ENCODE measurements at places on chromosomes 5 and 9.

DNA sequence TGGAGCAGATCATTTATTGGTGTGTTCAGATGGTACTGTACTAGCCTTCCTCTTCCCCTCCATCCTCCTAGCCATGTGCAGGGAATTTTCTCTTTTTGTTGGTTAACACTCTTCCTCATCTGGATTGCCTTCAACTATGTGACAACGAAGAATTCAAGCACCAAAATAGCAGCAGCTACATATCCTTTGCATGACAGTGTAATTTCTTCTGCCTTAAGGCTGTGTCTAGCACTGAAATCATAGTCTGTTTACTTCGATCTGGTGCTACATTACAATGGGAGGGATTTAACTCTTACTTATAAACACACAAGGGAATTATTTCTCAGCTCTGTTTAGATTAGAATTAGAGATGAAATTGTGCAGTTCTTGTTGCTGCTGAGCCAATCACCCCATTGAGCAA lies 260.4 kb downstream of the ARL15 start:
- no peak for DNase-seq

GRCh38 chr5:137466889-137467288 lies 32.2 kb downstream of the SPOCK1 start:
- DNase-seq, result no peak

GRCh38 chr5:111259636-111260035 lies 35.5 kb downstream of the CAMK4 start:
- DNase-seq, result no peak

GRCh38 chr9:107819772-107820565 lies 330.4 kb upstream of the KLF4 start:
- no peak for DNase-seq

- no peak for DNase-seq
Measured at GRCh38 chr5:150313501-150313900, 10.8 kb upstream of the ARSI start.

DNA sequence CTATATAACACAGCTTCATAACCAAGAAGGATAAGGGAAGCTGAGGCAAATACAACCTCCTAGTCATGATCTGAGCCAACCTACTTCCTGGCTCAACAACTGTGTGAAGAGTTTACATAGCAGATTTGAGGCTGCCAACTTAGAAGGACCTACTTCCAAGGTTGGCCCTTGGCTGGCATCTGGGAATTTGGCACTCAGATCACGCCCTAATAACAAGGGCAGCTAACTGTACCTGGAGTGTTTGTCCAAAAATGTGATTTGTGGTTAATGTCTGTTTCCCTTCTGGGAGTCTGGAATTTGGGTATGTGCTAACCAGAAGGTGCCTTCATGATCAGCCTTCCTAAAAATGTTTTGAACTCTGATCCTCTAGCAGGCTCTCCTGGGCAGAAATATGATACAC lies 287.2 kb downstream of the CAAP1 start:
- no peak for DNase-seq

GRCh38 chr9:109098171-109098959 lies 21.4 kb downstream of the TMEM245 start:
- DNase-seq, result no peak

DNA sequence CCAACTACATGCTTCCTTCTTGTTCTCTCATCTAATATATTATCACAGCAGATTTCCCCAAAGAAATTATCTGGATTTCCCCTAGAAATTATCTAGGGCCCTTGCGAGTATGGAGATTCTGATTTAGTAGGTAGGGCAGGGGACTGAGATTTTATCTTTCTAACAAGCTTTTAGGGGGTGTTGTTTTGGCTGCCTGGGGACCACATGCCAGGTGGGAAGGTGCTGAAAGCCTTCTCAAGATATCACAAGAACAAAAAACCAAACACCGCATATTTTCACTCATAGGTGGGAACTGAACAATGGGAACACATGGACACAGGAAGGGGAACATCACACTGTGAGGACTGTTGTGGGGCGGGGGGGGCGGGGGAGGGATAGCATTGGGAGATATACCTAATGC lies 146.5 kb upstream of the CDH10 start:
- no peak for DNase-seq

Data from esophagus squamous epithelium (tissue), 5 donors.